ENCODE measurements at places on chromosomes 3 and 15. TPM values are rescaled to one million over a fixed set of nuclear protein-coding genes. Genes with fewer than 3 reads are reported as not detected.

GRCh38 chr15:79339588-79340314 lies 28.8 kb downstream of the TMED3 start:
- no peak for DNase-seq

DNA sequence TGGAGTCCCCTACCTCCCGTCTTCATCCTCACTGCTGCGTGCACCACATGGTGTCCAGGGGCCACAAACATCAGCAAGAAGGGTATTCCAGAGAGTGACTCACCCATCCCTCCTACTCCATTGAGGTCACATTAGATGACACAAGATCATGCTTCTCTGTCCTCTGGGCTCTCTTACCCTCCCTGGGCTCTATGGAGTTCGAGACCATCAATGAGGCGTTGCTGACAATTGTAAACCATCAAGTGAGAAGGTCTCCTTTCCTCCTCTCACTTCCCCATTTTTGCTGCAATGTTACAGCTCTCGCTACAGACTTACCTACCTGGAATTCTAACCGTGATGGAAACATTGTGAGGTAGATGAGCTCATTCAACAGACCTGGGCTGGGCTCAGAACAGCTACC lies 51.7 kb downstream of the HMCES start:
- DNase-seq, result peak; percentile 51

GRCh38 chr3:97291901-97292300 lies 472.7 kb upstream of the ARL6 start:
- DNase-seq, result no peak

DNA sequence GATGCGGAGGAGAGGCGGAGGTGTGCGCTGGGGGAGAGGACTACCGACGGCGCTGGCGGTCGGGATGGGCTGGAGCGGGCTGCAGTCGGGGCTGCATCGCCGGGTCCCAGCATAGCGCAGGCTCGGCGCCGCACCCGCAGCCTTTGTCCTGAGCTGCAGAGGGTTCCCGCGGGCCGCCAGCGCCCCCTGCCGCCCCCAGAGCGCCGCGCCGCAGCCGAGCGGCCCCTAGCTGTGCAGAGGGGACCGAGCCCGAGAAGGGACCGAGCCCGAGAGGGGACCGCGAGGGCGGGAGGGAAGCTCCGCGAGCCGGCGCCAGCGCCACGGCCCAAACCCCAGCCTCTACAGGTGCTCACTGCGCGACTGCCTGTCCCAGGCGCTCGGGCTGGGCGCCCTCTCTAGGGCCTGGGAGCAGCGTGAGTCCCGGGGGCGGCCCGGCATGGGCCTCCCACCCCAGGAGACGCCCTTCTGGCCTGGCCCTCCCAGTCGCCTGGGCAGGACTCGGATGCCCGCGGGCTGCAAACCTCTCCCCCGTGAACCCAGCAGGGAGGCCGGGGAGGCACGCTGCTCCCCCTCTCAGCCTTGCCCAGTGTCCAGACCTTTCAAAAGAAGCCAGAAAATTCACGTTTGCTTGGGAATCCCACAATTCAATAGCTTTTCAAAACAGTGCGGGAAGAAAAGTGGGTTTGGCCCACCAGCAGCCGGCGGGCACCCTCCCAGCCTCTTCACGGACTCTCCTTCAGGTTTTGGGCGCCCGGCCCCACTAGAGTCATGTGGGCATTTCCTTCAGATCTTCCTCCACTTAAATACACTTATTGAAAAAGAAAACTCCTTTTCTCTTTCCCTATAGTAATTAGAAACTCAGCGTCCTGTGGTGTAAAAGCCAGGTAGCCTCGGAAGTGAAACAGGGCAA lies 134.7 kb downstream of the TPRA1 start:
- DNase-seq, result peak; percentile 99

DNA sequence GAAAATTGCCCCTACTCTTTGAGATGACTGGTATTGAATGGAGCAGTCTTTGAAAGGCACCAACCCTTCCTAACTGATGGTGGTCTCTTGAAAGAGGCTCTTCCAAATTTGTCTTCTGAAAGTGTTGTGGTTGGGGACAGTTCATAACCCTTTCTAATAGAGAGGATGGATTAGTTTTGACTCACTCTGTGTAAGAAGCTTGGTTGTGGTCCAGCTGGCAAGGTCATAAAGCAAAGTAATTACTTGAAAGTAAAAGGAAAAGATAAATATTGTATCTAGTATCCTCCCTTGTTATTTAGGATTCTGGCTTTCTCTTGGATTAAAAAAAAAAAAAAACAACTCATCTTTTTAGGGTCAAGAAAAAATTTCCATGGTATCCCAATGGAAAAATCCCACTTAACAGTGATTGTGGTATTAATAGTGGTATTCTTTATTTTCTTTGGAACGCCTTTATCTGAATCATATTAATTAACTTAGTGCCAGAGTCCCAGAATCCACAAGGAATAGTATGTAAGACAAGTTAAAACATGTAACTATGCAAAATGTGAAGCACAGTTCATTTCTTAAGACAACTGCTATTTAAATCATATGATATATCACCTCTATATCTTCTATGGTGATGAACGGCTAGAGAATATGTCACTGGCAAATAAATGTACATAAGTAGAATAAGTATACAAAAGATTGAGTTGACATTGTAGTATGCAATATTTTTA lies 469.3 kb upstream of the CDIN1 start:
- DNase-seq, result peak; percentile 35

GRCh38 chr3:23071758-23072157 lies 131.4 kb upstream of the UBE2E2 start:
- DNase-seq, result no peak

GRCh38 chr15:78146425-78147154 lies 2.6 kb upstream of the IDH3A start:
- no peak for DNase-seq

GRCh38 chr3:187367561-187368103 lies 553 bp upstream of the RTP4 start:
- no peak for DNase-seq

DNA sequence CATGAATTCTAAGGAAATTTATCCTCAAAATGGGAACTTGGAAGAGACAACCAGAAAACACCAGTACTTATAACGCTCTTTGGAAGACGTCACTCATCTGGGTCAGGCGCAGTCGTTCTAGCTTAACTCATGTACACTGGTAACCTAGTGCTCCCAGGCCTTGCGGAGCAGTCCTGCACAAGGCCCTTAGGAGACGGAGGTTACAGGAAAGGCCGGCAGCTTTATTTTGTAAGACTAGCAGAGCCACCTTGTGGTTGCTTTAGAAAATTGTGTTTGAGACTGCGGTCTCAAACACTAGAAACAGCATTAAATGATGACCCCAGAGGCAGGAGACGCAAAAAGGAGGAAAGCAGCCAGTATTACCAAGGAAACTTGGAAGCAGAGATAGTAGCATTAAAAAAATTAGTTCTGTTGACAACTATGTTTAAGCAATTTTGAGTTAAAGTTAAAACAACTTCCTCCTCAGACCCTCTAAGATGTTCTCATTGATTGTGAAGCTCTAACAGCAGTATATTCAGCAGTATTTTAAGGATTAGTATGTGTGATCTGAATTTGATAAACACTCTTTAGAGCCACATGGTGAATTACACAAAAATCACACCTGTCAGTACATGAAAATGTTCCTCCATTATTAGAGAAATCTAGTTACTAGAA lies 141.9 kb upstream of the C2CD4B start:
- peak; percentile 79 for DNase-seq

GRCh38 chr15:56754772-56755370 lies 21.6 kb upstream of the ZNF280D start:
- no peak for DNase-seq

GLDN gene
- 0.59 TPM for total RNA-seq

GOLGA6D gene
- total RNA-seq, result not detected

MESP1 gene
- under 0.01 TPM for total RNA-seq

PSTPIP1 gene
- total RNA-seq, result not detected

CHRD gene
- total RNA-seq, result 0.29 TPM

NANOGP8 gene
- total RNA-seq, result 1.2 TPM

CCR8 gene
- total RNA-seq, result not detected

TNFAIP8L3 gene
- 11.2 TPM for total RNA-seq

CEP152 gene
- 4.3 TPM for total RNA-seq
